ENCODE measurements at places on chromosomes 13 and 19. TPM values are rescaled to one million over a fixed set of nuclear protein-coding genes. Genes with fewer than 3 reads are reported as not detected.
A peak's percentile ranks its signal among the peaks of the same experiment; 100 is the strongest.

DNA sequence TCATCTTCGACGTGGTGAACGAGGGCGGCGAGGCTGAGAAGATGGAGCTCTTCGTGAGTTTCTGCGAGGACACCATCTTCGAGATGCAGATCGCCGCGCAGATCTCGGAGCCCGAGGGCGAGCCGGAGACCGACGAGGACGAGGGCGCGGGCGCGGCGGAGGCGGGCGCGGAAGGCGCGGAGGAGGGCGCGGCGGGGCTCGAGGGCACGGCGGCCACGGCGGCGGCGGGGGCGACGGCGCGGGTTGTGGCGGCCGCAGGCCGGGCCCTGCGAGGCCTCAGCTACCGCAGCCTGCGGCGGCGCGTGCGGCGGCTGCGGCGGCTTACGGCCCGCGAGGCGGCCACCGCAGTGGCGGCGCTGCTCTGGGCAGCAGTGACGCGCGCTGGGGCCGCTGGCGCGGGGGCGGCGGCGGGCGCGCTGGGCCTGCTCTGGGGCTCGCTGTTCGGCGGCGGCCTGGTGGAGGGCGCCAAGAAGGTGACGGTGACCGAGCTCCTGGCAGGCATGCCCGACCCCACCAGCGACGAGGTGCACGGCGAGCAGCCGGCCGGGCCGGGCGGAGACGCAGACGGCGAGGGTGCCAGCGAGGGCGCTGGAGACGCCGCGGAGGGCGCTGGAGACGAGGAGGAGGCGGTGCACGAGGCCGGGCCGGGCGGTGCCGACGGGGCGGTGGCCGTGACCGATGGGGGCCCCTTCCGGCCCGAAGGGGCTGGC lies 52.6 kb downstream of the MAP4K1 start:
- H3K4me1 ChIP-seq = peaks cover 25% of the 10 kb centered on the region
- H3K27me3 ChIP-seq = peaks cover 29% of the 10 kb centered on the region
- H3K27ac ChIP-seq = no peak overlapping the region
- H3K4me3 ChIP-seq = peak overlapping the region; percentile 53
- no peak for DNase-seq

GRCh38 chr13:28744091-28744536 lies 25.3 kb upstream of the SLC46A3 start:
- H3K27ac ChIP-seq = no peak overlapping the region
- no peaks in the 10 kb centered on the region for H3K4me1 ChIP-seq
- no peaks in the 10 kb centered on the region for H3K36me3 ChIP-seq
- no peaks in the 10 kb centered on the region for H3K27me3 ChIP-seq
- DNase-seq = no peak
- no peak overlapping the region for H3K4me3 ChIP-seq

DNA sequence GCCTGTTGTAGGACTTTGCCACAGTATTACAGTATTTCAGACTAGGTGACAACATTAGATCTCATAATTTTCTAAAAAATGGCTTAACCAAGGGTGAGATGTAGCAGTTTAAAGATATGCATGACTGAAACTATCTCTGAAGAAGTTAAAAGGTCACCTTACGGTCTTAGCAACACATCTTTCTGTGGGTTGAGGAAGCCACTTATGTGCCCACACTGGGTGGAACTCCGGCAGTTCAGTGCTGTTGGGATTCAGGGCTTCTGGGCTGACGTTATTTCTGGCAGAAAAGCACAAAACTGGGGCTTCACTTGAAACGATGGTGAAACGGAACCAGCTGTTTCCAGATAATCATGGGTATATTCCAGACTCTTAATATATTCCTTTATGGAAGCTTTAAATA lies 697.3 kb downstream of the PCDH9 start:
- H3K36me3 ChIP-seq = no peaks in the 10 kb centered on the region
- H3K27ac ChIP-seq = no peak overlapping the region
- H3K4me1 ChIP-seq = no peaks in the 10 kb centered on the region
- H3K4me3 ChIP-seq = no peak overlapping the region
- DNase-seq = no peak

GRCh38 chr19:29610213-29610573 lies 4.1 kb downstream of the POP4 start:
- peaks cover 58% of the 10 kb centered on the region for H3K36me3 ChIP-seq
- no peak for DNase-seq
- no peak overlapping the region for H3K4me3 ChIP-seq
- H3K27ac ChIP-seq = no peak overlapping the region
- H3K27me3 ChIP-seq = no peaks in the 10 kb centered on the region
- peaks cover 13% of the 10 kb centered on the region for H3K4me1 ChIP-seq

The ZSCAN4 gene
- total RNA-seq = 3.9 TPM

The STARD13 gene
- 31.4 TPM for total RNA-seq

The IGLON5 gene
- total RNA-seq = not detected

DNA sequence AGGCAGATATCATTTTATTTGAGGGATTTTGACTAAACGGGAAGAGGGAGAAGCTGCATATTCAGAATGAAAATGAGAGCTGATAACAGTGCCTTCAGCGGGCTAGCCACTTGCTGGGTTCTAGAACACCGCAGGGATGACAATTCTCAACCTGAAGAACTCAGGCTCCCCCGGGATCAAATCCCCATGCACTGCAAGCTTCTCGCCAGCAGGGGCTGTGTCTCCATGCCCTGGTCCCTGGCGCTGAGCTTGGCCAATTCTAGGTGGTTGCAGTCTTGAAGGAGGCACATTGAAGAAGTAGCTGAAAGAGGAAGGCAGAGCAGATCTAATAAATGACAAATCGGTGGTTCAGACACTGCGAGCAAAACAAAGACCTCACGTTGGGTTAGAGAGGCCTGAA lies 128.7 kb downstream of the UQCRFS1 start:
- no peak overlapping the region for H3K4me3 ChIP-seq
- H3K27me3 ChIP-seq = peaks cover 4% of the 10 kb centered on the region
- no peak for DNase-seq

DNA sequence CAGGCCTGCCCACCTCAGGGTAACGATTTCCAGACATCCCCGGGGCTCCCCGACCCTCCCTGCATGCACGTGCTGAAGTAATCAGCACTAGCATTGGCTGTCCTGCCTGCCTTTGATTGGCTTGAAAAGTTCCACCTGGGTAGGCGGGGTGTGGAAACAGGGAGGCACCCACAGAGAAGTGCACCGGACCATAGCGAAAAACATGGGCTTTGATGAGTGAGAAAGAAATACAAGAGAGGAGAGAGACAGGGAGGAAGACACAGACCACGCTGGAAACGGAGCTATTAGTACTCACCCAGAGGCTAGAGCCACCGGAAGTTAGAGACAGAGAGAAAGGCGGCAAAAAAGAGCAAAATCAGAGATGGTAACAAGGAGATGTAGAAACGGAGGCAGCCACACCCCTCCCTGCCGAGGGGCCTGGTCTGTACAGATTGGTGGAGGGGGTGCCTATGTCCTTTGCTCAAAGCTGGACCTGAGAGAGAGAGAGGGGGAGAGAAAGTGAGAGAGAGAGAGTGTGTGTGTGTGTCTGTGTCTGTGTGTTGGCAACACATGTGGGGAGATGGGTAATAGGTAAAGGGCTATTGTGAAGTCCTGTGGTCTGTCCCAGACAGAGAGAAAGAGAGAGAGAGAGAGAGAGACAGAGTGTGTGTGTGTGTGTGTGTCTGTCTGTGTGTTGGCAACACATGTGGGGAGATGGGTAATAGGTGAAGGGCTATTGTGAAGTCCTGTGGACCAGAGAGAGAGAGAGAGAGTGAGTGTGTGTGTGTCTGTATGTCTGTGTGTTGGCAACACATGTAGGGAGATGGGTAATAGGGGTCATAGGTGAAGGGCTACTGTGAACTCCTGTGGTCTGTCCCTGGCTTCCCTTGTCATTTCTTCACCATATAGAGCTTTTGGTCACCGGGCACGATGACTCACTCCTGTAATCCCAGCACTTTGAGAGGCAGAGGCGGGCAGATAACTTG lies 2.9 kb downstream of the CGB3 start:
- H3K4me1 ChIP-seq = peaks cover 27% of the 10 kb centered on the region
- no peak for DNase-seq
- no peak overlapping the region for H3K27ac ChIP-seq
- peaks cover 6% of the 10 kb centered on the region for H3K27me3 ChIP-seq
- H3K36me3 ChIP-seq = peaks cover 3% of the 10 kb centered on the region

The ADGRE3 gene
- not detected for total RNA-seq

Data from suprapubic skin (tissue), 4 donors.